ENCODE measurements at places on chromosomes 16 and 17.

DNA sequence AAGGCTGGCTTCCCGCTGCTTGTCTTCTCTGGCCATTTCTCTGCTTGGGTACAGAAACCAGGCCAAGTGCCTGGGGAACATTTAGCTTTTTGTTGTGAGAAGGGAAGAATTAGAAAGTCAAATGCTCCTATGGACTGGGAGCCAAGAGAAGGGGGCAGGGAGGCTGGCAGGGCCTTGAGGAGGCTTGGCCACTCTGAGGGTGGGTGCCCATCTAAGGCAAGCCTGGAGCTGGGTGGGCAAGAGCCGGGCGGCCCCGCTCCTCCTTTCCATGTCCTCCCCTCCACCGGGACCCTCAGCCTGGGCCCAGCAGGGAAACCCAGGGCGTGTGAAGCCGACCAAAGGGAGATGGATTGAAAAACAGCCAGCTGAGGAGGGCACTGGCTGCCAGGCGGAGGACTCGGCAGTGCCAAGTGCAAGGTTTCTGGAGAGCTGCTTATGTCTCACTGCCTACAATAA is 69.4 kb downstream of the NTN1 start:
- DNase-seq: no peak

GRCh38 chr17:41549596-41550039 is 21.5 kb upstream of the KRT19 start:
- no peak for DNase-seq

DNA sequence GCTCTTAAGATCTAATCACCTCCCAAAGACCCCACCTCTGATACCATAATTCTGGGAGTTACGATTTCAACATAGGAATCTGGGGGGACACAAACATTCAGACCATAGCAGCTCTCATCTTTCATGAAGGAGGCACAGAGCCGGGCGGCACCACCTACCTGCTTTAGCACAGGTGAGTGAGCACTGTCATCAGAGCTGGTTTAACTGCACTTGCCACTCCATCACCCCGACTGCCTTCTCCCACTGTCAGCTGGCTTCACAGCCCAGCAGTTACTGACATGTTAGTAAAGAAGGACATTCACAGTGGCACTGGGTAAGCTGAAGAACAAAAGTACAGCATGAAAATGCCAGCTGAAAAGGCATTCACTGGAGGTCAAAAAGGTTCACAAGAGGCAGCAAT is 22.5 kb downstream of the GABARAPL2 start:
- DNase-seq: no peak

DNA sequence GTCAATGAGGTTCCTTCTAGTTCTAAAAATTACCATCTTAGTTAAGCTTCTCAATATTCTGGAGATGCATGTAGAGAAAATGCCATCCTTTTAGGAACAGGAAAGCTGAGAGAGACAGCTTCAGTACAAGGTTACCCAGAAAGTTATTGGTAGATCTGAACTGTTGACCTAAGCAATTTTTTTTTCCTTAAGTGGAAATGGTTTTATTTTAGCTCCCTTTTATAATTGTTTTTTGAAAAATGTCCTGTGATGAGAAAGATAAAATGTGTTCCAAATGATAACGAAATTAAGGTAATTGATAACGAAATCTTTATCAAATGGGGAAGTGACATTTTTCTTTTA is 8.2 kb downstream of the PSMD7 start:
- no peak for DNase-seq

GRCh38 chr17:7822126-7822525 is 11.9 kb upstream of the KDM6B start:
- no peak for DNase-seq

DNA sequence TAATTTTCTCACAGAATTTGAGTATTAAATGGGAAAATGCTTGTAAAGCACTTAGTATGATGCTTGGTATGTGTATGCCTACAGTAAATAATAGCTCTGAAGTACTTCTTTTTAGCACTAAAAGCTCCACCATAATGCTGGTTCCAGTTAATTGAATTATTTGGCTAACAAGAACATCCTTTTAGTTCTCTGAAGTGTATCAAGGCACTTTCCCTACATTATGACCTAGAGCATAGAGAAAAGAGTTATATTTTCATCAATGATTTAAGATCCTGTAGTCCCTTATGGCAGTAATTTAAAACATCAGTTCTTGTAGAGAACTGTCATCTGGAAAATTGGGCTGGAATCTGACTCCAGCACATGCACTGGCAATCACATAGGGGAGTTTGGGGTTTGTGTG is 21.9 kb upstream of the PHAF1 start:
- DNase-seq: no peak
